ENCODE measurements at places on chromosomes 2 and 18. TPM values are rescaled to one million over a fixed set of nuclear protein-coding genes. Genes with fewer than 3 reads are reported as not detected.

DNA sequence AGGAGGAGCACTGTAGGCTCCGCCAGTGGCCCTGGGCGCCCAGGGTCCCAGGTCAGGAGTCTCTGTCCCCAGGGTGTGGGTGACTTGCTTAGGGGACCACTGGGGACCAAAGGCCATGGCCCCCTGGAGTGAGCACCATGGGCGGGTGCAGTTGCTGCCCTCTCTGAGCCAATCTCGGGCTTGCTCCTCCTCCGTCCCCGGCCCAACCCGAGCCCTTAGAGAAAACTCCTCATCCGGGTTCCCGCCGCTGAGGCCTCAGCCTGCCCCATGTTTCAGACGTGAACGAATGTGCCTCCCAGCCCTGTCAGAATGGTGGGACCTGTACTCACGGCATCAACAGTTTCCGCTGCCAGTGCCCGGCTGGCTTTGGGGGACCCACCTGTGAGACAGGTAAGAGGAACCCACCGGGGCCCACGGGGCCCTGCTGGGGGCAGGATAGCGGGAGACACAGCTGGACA is 38.6 kb downstream of the SNED1 start:
- H3K27ac ChIP-seq, result peak overlapping the region; percentile 83
- no peaks in the 10 kb centered on the region for H3K27me3 ChIP-seq
- peak; percentile 46 for DNase-seq

- no peak overlapping the region for H3K27ac ChIP-seq
- H3K36me3 ChIP-seq, result no peaks in the 10 kb centered on the region
- H3K27me3 ChIP-seq, result peaks cover 9% of the 10 kb centered on the region
Observed at GRCh38 chr2:147550995-147551731, 293.7 kb upstream of the ACVR2A start.

The IL36RN gene
- total RNA-seq, result not detected

DNA sequence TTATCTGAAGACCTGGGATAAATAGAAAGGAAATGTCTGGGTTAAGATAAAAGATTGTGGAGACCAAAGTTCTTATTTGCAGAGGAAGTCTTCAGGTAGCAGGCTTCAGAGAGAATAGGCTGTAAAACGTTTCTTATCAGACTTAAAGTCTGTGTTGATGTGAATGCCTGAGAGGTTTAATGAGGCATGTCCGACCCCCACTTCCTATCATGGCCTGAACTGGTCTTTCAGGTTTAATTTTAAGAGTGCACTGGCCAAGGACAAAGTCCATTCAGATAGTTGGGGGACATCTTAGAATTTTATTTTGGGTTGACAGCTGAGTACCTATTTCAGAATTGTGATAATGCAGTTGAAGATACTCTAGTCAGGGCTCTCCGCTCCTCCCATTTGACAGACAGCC is 92.1 kb downstream of the ATL2 start:
- no peak for DNase-seq
- H3K36me3 ChIP-seq, result no peaks in the 10 kb centered on the region
- H3K27me3 ChIP-seq, result peaks cover 35% of the 10 kb centered on the region
- H3K4me3 ChIP-seq, result no peak overlapping the region
- no peaks in the 10 kb centered on the region for H3K4me1 ChIP-seq
- H3K27ac ChIP-seq, result no peak overlapping the region

- H3K27me3 ChIP-seq, result no peaks in the 10 kb centered on the region
- H3K27ac ChIP-seq, result no peak overlapping the region
- DNase-seq, result no peak
- no peak overlapping the region for H3K4me3 ChIP-seq
- peaks cover 50% of the 10 kb centered on the region for H3K36me3 ChIP-seq
- H3K4me1 ChIP-seq, result no peaks in the 10 kb centered on the region
Observed at GRCh38 chr2:121429927-121430520, 100.7 kb upstream of the RNU4ATAC start.

The AQP12B gene
- total RNA-seq, result not detected

DNA sequence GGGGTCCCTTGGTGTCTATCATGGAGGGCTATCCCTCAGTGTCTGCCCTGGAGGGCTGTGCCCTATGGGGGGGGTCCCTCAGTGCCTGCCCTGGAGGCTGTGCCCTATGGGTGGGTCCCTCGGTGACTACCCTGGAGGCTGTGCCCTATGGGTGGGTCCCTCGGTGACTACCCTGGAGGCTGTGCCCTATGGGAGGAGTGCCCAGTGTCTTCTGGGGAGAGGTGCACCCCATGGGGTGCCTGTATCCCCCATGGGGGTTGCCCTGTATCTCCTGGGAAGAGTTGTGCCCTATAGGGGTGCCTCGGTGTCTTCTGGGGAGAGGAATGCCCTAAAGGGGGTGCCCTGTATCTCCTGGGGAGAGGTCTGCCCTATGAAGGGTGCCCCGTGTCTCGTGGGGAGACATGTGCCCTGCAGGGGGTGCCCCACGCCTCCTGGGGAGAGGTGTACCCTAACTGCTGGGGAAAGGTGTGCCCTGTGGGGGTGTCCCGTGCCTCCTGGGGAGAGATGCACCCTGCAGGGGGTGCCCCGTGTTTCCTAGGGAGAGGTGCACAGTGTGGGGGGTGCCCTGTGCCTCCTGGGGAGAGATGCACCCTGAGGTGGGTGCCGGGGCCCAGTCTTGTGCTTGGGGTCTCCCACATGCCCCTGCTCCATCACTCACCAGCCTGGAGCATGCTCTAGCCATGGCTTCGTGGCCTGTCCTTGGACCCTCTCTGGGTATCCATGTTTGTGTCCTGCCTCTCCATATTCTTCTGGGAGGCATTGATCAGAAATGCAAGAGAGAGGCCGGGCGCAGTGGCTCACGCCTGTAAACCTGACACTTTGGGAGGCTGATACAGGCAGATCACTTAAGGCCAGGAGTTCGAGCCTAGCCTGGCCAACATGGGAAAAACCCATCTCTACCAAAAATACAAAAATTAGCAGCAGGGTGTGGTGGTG is 215.6 kb downstream of the HDAC4 start:
- no peak overlapping the region for H3K27ac ChIP-seq
- peaks cover 45% of the 10 kb centered on the region for H3K36me3 ChIP-seq
- no peaks in the 10 kb centered on the region for H3K27me3 ChIP-seq
- H3K4me3 ChIP-seq, result no peak overlapping the region
- DNase-seq, result no peak

DNA sequence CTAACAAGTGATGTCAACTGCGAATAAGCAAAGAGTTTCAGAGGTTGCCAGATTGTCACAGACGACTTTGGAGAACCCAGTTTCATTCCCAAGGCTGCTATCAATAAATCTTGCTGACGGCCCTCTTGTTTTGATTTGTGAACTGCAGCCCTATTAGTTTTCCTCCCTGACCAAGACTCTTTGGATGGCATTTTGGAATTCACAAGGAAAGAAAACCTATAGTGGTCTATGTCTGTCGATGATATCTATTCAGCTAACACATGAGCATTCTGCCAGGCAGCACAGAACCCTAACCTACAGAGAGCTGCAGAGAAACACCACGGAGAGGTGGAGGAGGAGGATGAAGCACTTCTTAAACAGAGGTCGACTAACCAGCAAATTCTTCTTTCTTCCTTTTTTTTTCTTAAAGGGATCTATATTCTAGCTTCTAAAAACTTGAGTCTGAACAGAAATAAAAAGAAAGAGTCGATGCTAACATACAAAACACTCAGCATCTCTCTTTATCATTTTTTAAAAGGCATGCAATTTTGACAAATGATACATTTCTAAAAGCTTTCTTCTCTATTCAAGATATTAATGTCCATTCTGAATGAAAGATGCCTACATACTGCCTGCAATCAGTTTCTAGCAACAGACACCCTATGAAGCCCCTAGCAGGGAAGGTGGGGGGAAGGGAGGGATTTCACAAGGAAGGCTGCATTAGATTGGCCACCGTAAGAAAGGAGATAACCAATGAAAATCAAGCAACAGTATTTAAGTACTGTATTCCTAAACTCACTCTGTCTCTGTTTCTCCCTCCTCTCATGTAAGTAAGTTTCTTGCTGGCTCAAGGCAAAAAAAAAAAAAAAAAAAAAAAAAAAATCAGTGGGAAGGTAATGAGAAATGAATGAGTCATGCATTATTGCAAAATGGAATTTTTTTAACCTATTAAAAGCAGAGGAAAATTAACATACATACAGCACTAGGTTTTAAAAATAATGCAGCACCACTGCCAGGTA is 83.0 kb upstream of the CHRNA1 start:
- H3K4me3 ChIP-seq, result no peak overlapping the region
- no peak for DNase-seq
- no peaks in the 10 kb centered on the region for H3K4me1 ChIP-seq
- no peaks in the 10 kb centered on the region for H3K36me3 ChIP-seq
- H3K27me3 ChIP-seq, result peaks cover 6% of the 10 kb centered on the region

DNA sequence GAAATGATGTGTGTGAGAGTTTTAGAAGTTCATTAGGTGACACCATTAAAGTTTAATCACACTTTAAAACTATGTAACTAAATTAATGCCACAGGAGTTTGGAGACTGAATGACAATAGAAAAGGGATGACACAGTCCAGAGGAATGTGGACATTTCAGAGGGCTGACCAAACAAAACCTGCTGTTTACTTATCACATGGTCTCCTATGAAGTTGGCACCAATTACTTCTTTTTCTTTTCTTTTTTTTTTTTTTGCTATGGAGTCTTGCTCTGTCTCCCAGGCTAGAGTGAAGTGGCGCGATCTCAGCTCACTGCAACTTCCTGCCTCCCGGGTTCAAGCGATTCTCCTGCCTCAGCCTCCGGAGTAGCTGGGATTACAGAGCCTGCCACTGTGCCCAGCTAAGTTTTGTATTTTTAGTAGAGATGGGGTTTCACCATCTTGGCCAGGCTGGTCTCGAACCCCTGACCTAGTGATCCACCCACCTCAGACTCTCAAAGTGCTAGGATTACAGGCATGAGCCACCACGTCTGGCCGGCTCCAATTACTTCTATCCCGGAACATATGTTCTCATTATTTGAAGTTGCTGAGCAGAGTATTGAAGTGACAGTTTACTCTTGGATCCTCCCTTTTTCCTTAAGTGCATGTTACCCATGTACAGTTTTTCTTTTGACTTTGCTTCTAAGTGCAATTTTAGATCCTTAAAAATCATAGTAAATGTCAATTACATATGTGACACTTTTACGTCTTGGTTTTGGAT is 4.3 kb downstream of the AGPS start:
- peaks cover 54% of the 10 kb centered on the region for H3K4me1 ChIP-seq
- no peak for DNase-seq
- H3K36me3 ChIP-seq, result peaks cover 17% of the 10 kb centered on the region
- no peak overlapping the region for H3K27ac ChIP-seq
- no peak overlapping the region for H3K4me3 ChIP-seq

GRCh38 chr2:226325526-226325925 is 474.1 kb downstream of the IRS1 start:
- H3K36me3 ChIP-seq, result no peaks in the 10 kb centered on the region
- no peak overlapping the region for H3K4me3 ChIP-seq
- no peak overlapping the region for H3K27ac ChIP-seq
- no peaks in the 10 kb centered on the region for H3K4me1 ChIP-seq
- no peak for DNase-seq

DNA sequence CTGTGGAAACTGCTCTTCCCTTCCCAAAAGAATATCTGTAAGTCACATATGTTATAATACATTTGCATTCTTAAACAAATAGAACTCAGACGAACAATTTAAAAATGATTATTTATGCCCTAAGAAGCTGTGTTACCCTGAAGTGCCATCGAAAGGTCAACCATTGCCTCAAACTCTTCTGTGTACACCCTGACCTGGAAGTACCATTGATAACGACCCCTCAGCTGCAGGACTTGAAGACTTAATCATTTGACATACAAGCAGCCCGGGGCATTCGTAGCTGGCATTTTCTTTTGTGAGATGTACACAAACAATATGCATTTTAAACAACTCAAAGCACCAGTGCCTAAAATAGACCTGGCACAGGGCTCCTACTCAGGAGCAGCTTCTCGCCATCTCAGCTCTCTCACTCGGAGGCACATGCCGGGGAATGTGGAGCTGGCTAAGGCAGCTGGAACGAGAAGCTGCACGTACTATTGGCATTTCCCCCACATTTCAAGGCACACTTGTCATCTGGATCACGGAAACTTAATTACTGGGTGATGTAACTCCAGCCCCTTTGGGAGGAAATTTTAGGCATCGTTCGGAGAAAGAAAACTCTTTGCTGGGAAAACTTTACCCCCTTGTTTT is 170.0 kb upstream of the GALNT5 start:
- H3K36me3 ChIP-seq, result no peaks in the 10 kb centered on the region
- DNase-seq, result no peak
- H3K4me1 ChIP-seq, result no peaks in the 10 kb centered on the region
- no peaks in the 10 kb centered on the region for H3K27me3 ChIP-seq
- no peak overlapping the region for H3K4me3 ChIP-seq

GRCh38 chr2:111019381-111019780 is 101.3 kb upstream of the BCL2L11 start:
- no peak for DNase-seq
- H3K27me3 ChIP-seq, result no peaks in the 10 kb centered on the region
- no peaks in the 10 kb centered on the region for H3K4me1 ChIP-seq

- H3K27me3 ChIP-seq, result peaks cover 3% of the 10 kb centered on the region
- DNase-seq, result no peak
- H3K27ac ChIP-seq, result no peak overlapping the region
Observed at GRCh38 chr2:149451417-149452165, 121.2 kb downstream of the LYPD6 start.

The C18orf54 gene
- total RNA-seq, result 1.9 TPM

DNA sequence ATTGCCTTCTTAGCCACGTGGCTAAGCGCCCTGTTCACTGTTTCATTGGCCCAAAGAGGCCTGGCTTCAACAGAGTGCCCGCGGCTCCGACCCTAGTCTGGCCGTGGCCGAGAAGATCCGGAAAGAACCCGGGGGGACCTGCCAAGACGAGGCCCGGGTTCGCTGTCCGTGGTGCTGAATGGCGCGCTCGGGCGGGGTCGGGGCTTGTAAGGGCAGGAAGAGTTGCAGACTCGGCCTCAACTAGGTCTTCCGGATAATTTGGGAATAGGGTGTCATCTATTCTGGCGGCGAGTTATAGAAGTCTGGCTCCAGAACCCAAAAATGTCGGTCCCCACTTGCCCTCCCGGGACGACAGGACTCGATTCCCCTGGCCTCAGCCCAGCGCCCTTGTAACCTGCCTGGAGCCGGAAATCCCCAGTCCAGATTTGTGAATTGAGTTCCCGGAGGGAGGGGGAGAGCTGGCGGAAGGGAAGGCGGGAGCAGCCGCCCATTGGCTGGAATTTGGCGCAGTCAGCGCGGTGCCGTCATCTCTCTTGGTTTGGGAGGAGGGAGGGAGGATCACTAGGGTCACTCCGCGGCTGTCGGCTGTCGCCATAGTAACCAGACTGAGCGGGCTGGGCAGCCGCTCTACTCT is 3.5 kb downstream of the CDK5R2 start:
- H3K36me3 ChIP-seq, result no peaks in the 10 kb centered on the region
- H3K4me1 ChIP-seq, result peaks cover 15% of the 10 kb centered on the region
- peak; percentile 35 for DNase-seq
- no peak overlapping the region for H3K27ac ChIP-seq
- H3K27me3 ChIP-seq, result peaks cover 61% of the 10 kb centered on the region
- H3K4me3 ChIP-seq, result no peak overlapping the region

- H3K4me1 ChIP-seq, result no peaks in the 10 kb centered on the region
- H3K4me3 ChIP-seq, result no peak overlapping the region
- no peaks in the 10 kb centered on the region for H3K36me3 ChIP-seq
- no peaks in the 10 kb centered on the region for H3K27me3 ChIP-seq
- H3K27ac ChIP-seq, result no peak overlapping the region
Observed at GRCh38 chr2:215601990-215602721, 166.3 kb upstream of the FN1 start.

DNA sequence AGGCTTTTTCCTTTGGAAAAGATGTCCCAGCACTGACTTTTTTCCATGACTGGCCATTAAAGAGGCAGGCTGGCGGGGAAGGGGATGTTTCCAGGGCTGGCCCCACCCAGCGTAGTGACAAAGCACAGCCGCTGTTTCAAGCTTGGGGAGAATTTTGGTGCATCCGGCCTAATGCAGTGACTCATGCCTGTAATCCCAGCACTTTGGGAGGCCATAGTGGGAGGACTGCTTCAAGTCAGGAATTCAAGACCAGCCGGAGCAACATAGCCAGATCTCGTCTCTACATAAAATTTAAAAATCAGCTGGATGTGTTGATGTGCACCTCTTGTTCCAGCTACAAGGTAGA is 78.0 kb upstream of the SH3BP4 start:
- no peak overlapping the region for H3K27ac ChIP-seq
- H3K27me3 ChIP-seq, result peaks cover 5% of the 10 kb centered on the region
- no peak overlapping the region for H3K4me3 ChIP-seq
- DNase-seq, result no peak
